T-helper 17 cell (primary cell): ENCODE measurements at places on chromosomes 16 and 17. TPM values are rescaled to one million over a fixed set of nuclear protein-coding genes. Genes with fewer than 3 reads are reported as not detected.

GRCh38 chr17:20310481-20310880, 156.9 kb downstream of the LGALS9B start:
- DNase-seq: no peak

- DNase-seq: no peak
These were observed 77.5 kb upstream of the DOC2B start for GRCh38 chr17:258906-259305.

- no peak for DNase-seq
These were observed at the start of gene TRIM72 for GRCh38 chr16:31213877-31214707. Gene TRIM72, plus strand, starts transcription at chr16:31214119. Its CDS starts 620 bp downstream, at chr16:31214739.

MFAP4 gene
- total RNA-seq: not detected
